ENCODE measurements at places on chromosomes 2 and 18.
A peak's percentile ranks its signal among the peaks of the same experiment; 100 is the strongest.

- DNase-seq = peak; percentile 82
Observed at GRCh38 chr18:36078751-36079529, 11.6 kb upstream of the RPRD1A start.

DNA sequence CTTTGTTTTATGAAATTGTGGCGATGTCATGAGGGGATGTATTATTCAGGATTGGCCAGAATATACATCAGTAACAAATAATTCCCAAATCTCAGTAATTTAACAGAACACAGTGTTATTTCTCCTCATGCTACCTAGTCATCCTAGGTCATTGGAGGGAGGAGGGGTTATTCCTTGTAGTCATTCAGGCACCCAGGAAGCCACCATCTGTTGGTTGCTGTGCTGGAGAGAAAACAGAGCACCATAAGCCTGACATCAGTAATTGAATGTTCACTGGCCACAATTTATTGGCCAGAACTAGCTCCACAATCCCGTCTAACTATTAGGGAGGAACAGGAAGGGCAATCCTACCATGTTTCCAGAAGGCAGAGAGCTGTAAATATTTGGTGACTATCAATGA lies 303.5 kb upstream of the CELF4 start:
- DNase-seq = no peak

DNA sequence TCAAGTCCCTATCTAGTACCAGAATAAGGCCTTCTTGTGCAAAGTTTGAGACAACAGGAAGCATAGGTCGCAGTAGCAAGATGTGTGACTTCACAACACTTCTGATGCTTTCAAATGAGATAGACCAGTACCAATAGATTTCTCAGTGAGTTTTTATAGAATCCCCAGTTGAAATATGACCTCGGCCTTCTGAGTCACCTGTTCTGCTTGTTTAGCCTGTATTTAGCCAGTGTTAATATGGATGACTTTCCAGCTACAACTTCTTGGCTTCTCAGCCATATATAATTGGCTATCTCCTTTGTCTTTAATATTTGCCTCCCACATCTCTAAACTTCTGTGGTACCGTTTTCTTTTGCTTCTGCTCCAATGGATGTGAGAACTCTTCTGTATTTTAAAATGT lies 113.8 kb downstream of the KYNU start:
- DNase-seq = no peak

- DNase-seq = no peak
Observed at GRCh38 chr2:10951558-10952414, 40.1 kb downstream of the KCNF1 start.

- peak; percentile 29 for DNase-seq
Observed at GRCh38 chr2:48209214-48209885, 303.1 kb upstream of the FBXO11 start.

- DNase-seq = no peak
Observed at GRCh38 chr18:80210312-80211083, 36.8 kb downstream of the PARD6G start.

GRCh38 chr18:57437766-57438671 lies 2.8 kb downstream of the ONECUT2 start:
- peak; percentile 26 for DNase-seq

- no peak for DNase-seq
Observed at GRCh38 chr18:11983592-11983991, 2.3 kb downstream of the IMPA2 start.

- no peak for DNase-seq
Observed at GRCh38 chr18:35289727-35290093, 319 bp downstream of the ZSCAN30 start.

GRCh38 chr2:199629301-199629700 lies 171.6 kb upstream of the SATB2 start:
- no peak for DNase-seq

- DNase-seq = no peak
Observed at GRCh38 chr2:232896111-232896510, 26.0 kb downstream of the SNORC start.

GRCh38 chr2:132429351-132429750 lies 12.7 kb downstream of the GPR39 start:
- DNase-seq = no peak

- no peak for DNase-seq
Observed at GRCh38 chr2:24045511-24046508, 1.4 kb downstream of the WDCP start.

DNA sequence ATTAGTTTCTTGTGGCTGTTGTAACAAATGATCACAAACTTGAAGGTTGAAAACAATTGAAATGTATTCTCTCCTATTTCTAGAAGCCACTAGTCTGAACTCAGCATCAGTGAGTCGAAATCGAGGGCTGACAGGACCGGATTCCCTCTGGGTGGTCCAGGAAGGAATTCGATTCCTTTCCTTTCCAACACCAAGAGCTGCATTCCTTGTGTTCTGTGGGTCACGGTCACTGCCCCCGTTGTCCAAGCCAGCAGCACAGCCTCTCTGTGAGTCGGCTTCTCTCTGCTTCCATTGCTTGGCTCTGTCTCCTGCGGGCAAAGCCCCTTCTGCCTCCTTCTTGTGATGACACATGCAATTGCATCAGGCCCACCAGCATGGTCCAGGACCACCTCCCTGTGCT lies 67.3 kb downstream of the SMIM21 start:
- peak; percentile 4 for DNase-seq

- no peak for DNase-seq
Observed at GRCh38 chr2:215998636-215999035, 14.7 kb downstream of the MREG start.

DNA sequence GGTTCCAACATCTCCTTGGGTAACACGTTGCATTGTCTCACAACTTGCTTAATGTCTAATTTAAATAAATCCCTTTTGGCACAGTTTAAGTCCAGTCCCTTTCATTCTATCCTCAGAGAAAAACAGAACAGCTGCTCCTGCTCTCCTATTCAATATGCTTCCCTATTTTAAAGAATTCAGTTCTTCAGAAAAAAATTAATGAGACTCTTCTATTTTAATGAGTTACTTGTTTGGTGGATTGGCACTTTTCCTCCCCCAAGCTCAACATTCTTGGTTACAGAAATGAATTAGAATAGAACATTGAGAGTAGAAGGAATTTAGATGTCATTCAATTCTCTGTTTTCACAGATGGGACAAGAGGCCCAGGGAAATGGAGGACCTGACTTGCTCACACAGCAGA lies 116.9 kb upstream of the ATP8B1 start:
- no peak for DNase-seq

DNA sequence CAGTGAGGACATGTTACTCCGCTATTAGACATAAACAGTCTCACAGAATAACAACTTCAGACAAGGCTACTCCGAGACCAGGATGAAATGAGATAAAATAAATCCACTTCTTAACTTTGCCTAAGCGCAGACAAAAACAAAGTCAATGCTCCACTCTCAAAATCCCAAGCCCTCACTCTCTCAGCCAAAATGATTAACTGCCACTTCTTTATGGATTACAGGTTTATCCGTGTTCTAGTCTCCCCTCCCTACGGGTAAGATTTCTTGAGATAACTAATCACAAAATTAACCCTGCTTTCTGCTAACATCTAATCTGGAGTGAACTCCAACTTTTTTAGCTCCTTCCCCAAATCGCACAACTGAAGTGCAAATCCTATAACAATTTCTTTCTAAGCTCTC lies 1.1 kb upstream of the CRYGC start:
- DNase-seq = no peak

DNA sequence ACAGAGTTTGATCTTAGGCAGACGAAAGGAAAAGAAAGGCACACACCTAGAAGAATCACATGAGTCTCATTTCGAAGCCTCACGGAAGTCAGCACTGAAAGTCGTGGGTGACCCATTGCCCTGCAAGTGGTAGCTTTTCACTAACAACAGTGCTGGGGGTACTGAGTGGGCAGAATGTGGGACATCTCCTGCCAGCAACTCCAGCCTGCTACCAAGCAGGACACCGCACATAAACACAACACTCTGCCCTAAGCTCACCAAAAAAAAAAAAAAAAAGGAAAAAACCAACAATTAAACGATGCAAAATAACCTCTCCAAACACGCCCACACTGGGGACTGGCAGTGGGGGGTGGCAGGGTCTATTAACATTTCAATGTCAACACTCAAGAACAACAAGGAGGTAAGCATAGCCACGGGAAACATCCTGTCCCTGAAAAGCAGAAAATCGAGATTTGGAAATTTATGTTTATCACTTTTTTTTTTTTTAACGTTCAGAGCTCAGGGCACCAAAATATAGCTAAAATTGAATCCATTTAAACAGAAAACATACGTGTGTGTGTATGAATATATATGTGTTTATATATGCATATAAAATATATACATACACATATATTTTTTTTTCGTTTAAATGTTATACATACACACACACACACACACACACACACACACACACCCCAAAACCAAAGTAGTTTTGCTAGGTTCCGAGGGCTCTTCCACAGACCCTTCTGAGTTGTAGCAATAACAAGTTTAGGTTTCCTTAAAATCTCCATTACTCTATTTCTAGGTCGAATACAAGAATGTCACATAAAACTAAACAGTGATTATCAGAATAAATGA lies 2.2 kb downstream of the INO80D start:
- DNase-seq = no peak

Measured in astrocyte (in vitro differentiated cells and primary cell).